Cortex of kidney (tissue), 1 donor: ENCODE measurements at places on chromosomes 1 and 21.

DNA sequence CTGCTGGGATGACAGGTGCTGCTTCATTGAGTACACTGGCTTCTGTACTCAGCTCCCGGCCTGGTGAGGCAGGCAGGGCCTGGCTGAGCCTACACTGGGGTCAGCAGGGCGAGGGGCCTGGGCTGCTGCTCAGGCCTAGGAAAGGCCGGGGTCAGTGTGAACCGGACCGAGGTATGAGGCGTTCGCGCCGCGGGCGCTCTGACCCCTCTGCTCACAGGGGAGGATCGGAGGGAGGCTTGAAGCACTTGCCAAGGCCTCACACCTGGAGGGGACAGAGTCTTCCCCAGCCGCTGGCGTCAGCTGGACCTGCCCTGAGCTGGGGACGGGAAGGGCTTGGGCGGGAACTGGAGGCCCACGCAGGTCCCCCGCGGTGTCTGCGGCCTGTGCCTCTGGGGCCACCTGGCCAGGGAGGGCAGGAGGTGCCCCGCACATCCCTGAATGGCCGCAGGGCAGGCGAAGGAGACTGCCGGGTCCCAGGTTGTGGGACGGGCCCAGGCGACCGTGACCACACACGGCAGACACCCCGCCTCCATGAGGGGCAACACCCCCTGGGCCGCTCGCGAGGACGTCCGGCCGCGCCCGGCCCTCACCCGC lies 466 bp downstream of the PEX10 start:
- DNase-seq: no peak

DNA sequence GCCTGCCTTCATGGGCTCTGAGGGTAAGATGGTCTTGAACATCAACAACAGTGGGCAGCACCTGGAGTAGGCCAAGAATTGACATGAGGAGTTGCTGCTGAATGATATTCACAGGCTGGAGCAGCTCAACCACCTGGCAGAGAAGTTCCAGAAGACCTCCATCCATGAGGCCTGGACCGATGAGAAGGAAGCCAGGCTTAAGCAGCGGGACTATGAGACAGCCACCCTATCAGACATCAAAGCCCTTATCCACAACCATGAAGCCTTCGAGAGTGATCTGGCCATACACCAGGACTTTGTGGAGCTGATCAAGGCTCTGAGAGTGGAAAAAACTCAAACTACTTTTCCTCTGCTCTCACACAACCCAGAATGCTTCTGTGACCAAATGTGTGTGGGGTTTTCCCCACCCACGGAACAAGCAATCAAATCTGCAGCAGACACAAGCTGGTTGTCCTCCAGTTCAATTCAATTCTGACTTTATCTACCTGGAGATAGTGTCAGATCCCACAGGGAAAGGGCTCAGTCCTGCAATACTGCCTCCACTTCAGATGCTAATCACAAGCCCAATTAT lies 12.1 kb upstream of the EPHA10 start:
- DNase-seq: no peak

DNA sequence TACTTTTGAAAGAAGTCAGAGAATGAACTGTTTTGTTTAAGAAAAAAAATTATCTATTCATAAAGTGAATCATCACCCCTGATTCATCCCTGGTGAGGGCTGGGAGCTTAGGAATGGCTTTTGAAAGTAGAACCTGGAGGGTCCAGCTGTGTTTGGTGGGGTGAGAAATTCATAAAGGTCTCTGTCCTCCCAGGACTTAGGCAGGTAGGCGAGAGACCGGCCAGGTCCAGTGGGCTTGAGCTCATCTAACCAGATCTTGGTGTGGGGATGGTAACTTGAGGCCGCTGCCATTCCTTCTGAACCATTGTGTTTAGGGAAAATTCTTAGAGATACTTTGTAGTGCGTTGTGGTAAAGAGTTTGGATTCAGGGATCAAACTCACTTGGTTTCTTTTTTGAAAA lies 156.8 kb upstream of the TNR start:
- DNase-seq: no peak

GRCh38 chr1:51270751-51271150 lies 34.7 kb downstream of the RNF11 start:
- no peak for DNase-seq

GRCh38 chr1:244104309-244105060 lies 53.4 kb downstream of the ZBTB18 start:
- no peak for DNase-seq

- no peak for DNase-seq
Measured at GRCh38 chr1:58107943-58108342, 438.6 kb downstream of the OMA1 start.

DNA sequence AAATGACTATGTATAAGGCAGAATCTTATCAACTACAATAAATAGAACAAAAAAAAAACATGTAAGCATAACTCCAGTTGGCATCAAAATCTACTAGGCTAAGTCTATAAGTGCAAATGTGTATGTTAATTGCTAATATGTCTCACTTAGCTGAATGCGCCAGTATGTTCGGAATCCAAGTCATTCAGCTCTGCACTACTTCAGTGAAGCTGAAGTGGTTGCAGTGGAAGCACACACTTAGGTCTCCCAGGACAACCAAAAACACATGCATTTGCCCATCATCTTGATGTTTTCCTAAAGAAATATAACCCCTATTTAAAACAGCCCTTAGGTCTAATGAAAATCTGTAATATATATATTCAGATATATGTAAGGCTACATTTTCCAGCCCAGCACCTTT lies 41.0 kb upstream of the RGS2 start:
- DNase-seq: no peak

- no peak for DNase-seq
Measured at GRCh38 chr1:108119500-108119899, 80.6 kb downstream of the SLC25A24 start.
